GDM1 (cell line): ENCODE measurements at places on chromosomes 12 and 14.
A peak's percentile ranks its signal among the peaks of the same experiment; 100 is the strongest.

GRCh38 chr12:127169321-127170181 is 1097.4 kb upstream of the TMEM132C start:
- no peak for DNase-seq

DNA sequence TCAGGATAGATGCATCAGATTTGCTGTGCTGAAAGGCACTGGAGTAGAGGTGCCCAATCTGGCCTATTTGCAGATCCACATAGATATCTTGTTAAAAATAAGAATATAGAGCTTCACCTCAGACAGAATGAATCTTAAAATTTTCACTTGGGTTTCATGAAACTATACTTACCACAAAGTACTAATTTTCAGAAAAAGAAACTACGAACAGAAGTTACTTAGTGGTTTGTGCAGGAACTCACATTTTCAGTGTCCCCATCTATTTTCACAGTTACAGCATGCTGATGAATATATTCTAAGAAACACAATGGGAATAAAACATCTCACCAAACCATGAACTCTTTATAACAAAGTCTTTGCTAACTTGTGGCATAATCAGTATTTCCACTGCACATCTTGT is 449.4 kb downstream of the RERGL start:
- no peak for DNase-seq

DNA sequence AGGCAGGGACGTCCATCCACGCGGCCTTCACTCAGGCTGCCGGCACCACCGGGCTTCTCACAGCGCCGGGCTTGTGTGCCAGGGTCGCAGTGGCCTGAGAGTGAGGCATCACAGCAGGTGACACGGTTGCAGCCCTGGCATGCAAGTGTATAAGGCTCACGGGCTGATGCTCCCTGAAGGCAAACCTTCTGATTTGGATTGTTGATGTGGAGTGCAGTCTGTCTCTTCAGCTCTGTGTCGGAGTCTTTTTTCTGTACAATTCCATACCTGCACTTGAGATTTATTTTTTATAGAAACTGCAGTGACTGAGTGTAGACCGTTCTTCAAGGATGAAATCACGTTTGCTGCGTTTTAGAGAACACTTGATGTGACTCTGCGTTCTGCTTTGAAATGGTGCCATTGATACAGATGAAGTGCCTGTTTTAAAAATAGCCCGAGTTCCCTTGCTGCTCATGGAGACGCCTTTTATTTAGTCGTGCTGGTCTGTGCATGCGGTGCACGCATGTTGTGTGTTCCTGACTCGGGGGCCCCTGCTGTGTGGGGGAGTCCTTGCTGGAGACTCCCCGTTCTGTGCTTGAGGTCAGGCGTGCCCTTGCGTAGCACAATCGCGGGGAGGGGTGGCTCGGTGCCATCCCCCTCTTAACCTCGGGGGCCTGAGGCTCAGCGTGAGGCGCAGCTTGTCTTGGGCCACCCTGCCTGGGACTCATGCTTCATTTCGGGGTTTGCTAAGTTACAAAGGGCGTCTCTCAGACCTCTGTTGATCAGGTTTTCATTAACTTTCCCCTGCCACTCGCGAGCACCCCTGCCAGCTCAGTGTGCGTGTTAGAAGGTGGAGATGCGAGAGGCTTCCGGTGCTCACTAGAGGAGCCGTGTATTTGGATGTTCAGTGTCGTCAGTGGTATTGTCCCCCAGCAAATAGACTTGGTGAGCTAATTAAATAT is 21.6 kb upstream of the AMN start:
- DNase-seq: no peak

DNA sequence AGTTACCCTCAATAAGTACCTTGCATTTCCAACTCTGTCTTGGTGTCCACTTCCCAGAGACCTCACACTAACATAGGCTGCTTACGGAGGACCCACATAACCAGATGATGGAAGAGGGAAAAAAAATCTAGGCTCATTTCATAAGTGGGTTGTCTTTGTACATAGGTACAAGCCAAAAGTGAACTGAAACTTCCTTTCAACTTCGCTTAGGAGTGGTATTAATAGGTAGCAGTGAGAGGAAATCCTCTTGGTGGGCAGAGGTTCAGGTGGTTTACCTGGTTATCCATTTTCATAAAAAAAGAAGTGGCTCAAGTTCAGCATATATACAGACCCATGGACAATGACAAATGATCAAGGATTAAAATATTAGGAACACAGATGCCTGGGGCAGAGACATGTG is 35.8 kb upstream of the RNU6-7 start:
- no peak for DNase-seq

GRCh38 chr12:65449400-65449799 is 170.9 kb downstream of the MSRB3 start:
- DNase-seq: no peak

DNA sequence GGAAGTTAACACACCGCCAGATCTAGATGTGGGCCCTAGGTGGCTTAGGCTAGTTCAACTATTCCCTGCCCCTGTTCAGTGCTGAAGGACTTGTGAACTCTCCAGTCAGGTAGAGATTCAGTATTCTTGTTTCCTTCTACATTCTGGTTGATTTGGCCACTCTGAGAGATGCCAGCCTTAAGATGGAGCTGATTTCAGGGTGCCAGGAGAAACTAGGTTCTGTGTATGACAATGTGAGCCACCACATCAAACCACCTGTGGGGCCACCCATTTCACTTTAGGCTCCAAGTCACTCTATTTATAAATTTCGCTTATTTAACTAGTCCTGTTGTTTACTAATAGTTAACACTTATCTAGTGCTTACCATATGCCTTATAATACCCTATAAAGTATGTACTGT is 26.0 kb downstream of the FRMD6 start:
- DNase-seq: no peak

- DNase-seq: no peak
Measured at GRCh38 chr14:60563113-60563512, 54.2 kb downstream of the SIX6 start.

- no peak for DNase-seq
Measured at GRCh38 chr12:92945659-92946220, 16.6 kb upstream of the EEA1 start.

DNA sequence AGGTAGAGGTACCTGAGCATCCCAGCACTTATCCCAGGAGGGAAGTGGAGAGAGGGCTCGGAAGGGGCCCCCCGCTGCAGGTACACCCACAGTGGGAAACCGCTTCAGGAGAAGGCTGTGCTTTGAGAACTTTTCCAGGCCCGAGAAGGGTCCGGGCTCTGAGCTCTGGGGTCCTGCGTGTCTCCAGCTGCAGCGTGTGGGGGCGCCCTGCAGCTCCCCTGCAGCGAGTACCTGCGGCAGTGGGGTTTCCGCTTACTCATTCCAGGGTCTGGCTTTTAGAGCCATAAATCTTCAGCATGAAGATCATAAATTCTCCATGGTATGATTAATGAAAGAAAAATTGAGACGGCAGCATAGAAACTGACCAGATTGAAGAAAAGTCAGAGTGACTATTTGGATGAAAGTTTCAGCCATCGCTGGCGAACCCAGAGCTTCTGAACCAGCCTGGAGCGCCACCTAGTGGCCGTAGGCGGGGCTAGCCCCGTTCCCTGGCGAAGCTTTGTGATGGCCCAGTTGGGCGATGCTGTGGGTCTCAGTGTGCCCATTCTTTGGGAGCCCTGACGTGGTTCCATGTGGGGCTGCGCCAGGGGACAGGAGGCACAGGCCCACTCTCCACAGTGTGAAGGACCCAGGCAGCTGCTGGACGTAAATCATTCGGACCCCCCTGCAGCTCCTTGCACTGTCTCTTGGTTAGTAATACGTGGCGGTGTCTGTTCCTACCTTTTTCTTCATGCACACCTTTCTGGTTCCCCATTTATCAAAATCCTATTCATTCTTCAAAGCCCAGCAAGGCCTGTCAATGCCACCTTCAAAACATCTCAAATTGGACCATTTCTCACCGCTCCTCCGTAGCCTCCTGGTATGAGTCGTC is 198.2 kb downstream of the TSPAN9 start:
- peak; percentile 14 for DNase-seq

DNA sequence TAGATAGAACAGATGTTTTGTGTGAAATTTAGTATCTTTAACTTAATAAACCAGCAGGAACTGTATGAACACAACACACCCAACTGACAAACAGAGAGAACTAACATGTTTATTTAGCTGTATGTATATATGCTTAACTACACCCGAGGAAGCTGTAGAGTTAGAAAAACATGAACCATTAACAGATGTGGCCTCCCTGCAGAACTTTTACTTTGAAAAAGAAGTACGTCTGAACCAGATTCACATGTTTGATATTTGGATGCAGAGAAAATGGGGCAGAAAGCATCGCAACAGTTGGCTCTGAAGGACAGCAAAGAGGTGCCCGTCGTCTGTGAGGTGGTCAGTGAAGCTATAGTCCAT is at the start of gene REP15:
Gene REP15 (plus strand): TSS at position 155 of the 360 bp plus-strand sequence. CDS start 116 bp downstream, at position 271.
- DNase-seq: no peak

GRCh38 chr12:112885236-112885635 is 21.5 kb upstream of the OAS1 start:
- no peak for DNase-seq

- no peak for DNase-seq
Measured at GRCh38 chr12:28699029-28699428, 450.0 kb upstream of the FAR2 start.

DNA sequence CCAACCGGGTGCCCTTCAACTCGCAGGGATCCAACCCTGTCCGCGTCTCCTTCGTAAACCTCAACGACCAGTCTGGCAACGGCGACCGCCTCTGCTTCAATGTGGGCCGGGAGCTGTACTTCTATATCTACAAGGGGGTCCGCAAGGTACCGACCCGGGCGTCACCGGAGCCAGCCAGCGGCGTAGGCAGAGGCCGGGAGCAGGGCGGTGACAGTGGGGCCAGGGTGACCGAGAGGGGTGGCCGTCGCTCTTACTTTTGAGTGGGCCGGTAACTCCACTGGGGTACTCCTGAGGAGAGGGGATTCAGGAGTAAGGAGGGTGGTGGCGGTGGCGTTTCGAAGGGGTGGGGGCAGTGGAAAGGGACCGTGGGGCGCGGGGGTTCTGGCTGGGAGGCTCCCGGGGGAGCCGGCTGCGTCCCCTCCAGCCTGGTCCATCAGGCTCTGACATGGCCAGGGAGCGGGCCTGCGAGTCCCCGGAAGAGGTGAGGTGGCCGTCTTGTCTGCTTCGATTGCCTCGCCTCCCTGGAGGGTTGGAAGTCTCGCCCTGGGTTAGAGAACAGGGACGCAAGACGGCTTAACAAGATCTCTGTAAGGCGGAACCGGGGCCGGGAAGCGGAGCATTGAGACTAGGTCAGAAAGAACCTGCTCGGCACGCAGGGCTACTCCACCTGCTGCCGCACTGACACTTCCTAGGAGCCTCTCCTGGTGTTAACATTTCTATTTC is 491 bp downstream of the WDR20 start:
- DNase-seq: no peak

GRCh38 chr12:81245458-81245857 is 167.6 kb downstream of the ACSS3 start:
- DNase-seq: no peak

- no peak for DNase-seq
Measured at GRCh38 chr12:50640321-50640939, 123.5 kb upstream of the ATF1 start.

GRCh38 chr12:124679533-124680371 is 112.3 kb upstream of the NCOR2 start:
- DNase-seq: no peak

GRCh38 chr12:3559601-3560294 is 68.7 kb downstream of the PRMT8 start:
- no peak for DNase-seq

DNA sequence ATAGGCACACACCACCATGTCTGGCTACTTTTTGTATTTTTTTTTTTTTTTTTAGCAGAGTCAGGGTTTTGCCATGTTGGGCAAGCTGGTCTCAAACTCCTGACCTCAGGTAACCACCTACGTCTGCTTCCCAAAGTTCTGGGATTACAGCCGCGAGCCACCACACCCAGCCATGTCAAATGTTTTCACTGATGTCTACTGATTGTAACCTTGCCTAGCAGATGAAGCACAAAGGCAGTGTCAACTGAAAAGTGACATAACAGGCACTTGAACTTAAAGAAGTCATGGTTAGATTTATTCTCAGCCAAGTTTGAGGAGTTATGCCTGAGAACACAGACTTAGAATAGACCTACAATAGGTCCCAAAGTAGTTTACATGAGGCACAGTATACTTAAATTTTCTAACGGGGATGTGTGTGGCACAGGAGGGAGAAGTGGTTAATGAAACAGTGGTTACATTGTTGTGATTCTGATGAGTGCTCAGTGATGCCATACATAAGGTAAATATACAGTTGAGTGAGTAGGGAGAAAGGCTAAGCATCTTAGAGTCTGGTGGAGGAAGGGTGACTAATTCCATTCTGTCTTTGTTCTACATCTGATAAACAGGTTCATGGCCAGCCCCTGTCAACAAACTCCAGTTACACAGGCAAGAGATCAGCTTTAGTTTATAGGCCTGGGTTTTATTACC is 12.6 kb upstream of the RNASE4 start:
- DNase-seq: no peak

DNA sequence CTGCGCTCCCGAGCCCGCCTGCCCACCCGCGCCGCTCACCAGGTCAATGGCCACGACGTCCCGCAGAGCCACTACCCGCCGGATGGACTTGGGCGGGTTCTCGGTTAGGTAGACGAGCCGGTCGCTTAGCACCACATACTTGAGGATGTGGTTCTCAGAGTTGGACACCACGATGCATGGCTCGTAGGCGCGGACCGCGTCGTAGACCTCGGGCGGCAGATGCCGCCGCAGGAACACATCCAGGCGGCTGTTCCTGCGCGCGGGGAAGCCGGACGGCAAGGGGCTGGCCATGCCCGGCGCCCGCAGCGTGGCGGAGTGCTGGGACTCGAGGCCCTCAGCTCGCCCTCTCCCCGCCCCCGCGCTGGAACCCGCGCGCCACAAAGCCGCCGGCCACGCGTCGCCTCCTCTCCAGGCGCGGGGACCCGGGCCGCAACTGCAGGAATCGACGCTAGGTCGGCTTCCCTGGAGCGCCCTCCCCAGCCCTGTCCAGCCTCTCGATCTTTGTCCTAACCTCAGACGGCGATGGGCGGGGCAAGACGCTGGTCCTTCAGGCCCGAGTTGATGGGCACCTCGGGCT is at the start of gene C12orf56:
Gene C12orf56 (minus strand): TSS at position 484 of the 577 bp plus-strand sequence. CDS start 193 bp downstream, at position 291.
- DNase-seq: no peak

- DNase-seq: no peak
Measured at GRCh38 chr12:9961106-9961505, 10.1 kb upstream of the CLEC12A start.

GRCh38 chr12:20144341-20144740 is 224.0 kb upstream of the PDE3A start:
- no peak for DNase-seq

GRCh38 chr14:76133103-76133502 is 18.6 kb upstream of the GPATCH2L start:
- DNase-seq: no peak
